Stimulated activated CD4-positive, alpha-beta T cell treated with anti-CD3 and anti-CD28 coated beads, TNF-alpha, amount 100 ng/mL, for 4 hours (primary cell): ENCODE measurements at places on chromosomes 12 and 14.
A peak's percentile ranks its signal among the peaks of the same experiment; 100 is the strongest.

DNA sequence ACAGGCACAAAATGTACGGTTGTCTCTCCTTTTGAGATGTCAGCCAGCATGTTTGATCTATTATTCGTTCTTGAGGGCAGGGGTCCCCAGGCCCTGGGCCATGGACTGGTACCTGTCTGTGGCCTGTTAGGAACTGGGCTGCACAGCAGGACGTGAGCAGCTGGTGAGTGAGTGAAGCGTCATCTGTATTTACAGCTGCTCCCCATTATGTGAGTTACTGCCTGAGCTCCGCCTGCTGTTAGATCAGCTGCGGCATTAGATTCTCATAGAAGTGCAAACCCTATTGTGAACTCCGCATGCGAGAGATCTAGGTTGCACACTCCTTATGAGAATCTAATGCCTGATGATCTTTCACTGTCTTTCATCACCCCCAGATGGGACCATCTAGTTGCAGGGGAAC, 41.4 kb upstream of the SCN8A start:
- no peak for DNase-seq

- DNase-seq: no peak
These were observed 15.0 kb downstream of the OXA1L start for GRCh38 chr14:22781301-22781991.

DNA sequence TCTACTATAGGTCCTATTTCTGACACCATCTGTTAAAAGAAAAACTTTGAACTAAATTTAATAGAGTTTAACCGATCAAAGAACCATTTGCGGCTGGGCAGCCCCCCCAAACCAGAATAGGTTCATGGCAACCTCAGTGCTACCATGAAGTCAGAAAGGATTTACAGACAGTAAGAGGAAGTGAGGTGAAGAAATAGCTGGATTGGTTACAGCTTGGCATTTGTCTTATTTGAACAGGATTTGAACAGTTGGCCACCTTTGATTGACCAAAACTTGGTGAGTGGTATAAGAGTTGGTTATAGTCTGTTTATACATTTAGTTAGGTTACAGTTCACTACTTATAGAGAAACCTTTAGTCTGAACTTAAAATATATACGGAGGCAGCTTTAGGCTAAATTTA, 88.9 kb downstream of the TXNDC16 start:
- no peak for DNase-seq

DNA sequence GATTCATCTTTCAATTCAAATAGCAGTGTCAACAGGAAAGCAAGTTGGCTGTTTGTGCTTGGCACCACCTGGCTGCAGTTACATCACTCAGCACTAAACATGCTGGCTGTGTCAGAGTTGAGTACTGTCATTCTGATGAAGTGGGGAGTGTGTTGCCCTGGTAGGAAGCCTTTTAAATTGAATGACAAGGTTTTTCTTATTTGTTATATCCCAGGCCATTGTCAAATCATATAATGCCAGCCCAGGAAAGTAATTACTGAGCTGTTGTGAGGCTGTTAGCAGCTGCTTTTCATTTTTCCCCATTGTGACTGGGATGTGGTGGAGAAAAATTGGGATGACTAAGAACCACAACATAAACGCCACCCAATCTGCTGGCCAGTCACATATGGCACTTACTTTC, 106.5 kb upstream of the PRKD1 start:
- DNase-seq: no peak

GRCh38 chr12:100207311-100207710, 6.7 kb downstream of the ACTR6 start:
- no peak for DNase-seq

GRCh38 chr12:52971679-52972329, 22.9 kb downstream of the KRT18 start:
- DNase-seq: no peak

DNA sequence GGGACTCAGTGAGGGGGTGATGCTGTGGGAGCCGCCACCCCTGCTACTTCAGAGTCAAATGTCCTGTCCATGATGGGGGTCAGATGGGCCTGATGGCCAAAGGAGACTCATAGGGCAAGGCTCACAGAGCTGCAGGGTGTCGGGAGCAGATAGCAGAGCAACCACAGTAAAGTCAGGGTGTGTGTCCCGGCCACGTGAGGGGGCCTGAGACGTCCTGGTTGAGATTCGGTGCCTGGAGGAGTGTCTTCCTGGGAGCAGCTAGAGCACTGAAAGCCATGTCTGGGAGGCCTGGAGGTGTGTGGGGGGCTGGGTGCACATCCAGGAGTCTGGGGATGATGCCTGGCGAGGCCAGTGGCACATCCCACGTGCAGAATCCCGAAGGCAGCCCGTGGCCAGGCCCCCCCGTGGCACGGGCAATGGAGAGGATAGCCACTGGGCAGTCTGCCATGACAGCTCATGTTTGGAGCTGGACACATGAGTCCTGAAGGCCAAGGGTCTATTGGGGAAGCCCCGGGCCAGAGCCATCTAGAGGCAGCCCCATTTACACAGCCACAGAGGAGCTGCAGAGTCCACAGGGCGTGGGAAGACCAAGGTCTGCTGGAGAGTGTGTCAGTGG, 308.0 kb upstream of the SFSWAP start:
- no peak for DNase-seq

DNA sequence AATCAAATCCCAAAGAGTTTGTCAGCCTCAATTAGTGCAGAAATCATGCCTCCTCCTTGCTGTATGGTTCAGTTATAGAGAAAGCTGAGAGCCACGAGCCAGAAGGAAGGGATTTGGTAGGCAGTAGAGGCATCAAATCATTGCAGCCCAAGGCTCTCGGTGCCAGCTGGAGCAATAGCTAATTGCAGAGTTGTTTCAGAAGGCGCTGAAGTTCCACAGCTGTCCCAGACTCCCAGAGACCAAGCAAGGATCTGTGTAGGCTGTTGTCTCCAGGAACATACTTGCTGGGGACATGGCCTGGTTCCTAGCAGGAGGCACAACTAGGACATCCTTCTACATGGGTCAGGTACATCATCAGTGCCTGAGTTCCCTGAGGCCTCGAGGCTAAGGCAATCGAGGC, 80.4 kb upstream of the WSCD2 start:
- no peak for DNase-seq

DNA sequence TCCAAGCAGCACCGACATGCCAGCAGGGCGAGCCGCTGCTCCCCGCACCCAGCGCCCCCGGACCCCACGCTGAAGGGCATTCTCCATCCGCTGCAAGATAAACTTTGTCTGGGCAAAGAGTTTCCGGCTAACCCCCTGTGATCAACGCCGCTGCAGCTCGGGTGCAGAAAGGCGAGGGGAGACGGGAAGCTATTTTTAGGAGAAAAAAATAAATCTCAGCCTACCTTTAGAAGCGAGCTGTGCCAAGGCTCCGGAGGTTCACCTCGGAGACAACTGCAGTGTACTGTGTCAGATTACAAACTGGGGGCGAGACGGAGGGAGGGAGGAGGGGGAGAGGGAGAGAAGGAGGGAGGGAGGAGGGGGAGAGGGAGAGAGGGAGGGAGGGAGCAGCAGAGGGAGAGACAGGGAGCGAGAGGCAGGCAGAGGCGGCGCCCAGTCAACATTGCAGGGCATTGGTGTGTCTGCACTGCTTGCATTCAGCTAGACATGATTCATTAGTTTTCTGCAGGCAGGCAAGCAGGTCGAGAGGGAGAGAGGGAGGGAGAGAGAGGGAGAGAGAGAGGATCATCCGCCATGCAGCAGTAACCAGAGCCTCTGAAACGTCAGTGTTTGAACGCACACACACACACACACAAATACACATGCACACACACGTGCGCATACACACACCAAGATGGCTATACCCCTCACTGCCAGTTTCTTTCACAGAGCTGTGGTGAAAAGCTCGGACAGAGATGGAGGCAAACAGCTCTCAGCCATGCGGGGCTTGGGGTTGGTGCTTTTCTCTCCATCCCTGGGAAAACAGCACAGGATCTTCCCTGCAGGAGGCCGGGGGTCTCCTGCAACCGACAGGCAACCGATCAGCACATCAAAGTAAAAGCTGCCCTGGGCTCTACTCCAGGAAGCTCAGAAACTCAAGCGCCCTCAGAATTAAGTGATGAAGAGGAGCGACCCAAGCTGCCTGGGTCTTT, at the start of gene RIMBP2:
RIMBP2 (minus strand) TSS at position 302 of the 971 bp plus-strand sequence. CDS start 237,286 bp downstream, outside the sequence.
- DNase-seq: no peak

GRCh38 chr12:111420494-111420893, 14.8 kb downstream of the SH2B3 start:
- DNase-seq: no peak

GRCh38 chr14:97977651-97978261, 1180.6 kb downstream of the VRK1 start:
- DNase-seq: peak; percentile 55

GRCh38 chr14:101873991-101874390, 90.4 kb upstream of the DYNC1H1 start:
- no peak for DNase-seq

DNA sequence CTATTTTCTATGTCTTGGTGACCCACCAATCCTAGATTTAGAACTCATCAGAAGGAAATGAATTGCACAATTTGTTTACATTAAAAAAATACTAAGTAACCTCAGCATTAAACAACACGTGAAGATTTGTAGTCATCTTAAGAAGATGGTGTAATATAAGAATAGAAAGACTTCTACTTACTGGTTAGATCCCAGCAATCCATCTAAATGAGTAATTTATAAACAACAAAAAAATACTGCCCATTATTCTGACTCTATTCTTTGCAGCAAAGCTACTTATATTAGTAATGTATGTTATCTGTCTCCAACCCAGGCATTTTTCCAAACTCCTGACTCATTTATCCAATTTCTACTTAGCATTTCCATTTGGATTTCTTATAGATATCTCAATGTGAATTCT, 67.8 kb downstream of the CD163L1 start:
- no peak for DNase-seq

- peak; percentile 48 for DNase-seq
These were observed 716 bp downstream of the RIOX1 start for GRCh38 chr14:73491256-73492042.

DNA sequence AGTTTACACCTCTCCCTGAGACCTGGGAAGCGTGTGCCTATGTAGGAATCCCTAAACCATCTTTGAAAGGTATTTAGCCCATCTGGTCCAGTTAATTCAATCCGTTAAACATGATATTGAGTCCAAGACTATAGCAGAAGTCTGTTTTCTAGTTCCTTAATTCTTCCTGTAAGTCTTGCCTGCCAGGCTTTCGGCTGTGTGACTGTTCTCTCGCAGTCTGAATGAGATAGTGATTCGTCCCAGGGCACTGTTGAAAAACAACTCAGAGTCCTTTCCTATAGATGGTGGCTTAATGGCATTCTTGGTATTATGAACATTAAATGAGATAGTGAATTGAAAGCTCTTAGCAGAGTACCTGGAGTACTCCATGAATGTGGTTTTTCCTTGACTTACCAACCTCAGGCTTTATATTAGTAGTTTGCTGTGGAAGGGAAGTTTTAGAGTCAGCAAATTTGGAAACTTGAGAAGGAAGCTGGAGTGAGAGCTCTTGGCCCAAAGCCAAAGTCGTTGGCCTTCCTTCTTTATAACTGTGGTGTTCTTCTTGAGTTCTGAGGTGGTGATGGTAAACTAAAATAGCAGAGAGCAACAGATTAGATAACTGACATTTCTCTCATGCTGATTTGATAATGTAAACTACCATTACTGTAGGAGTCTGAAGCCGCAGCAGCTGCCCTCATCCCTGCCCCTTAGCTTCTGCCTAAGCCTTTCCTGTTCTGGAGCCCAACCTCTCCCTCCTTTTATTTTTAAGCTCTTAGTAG, 76.5 kb downstream of the TGFB3 start:
- no peak for DNase-seq

DNA sequence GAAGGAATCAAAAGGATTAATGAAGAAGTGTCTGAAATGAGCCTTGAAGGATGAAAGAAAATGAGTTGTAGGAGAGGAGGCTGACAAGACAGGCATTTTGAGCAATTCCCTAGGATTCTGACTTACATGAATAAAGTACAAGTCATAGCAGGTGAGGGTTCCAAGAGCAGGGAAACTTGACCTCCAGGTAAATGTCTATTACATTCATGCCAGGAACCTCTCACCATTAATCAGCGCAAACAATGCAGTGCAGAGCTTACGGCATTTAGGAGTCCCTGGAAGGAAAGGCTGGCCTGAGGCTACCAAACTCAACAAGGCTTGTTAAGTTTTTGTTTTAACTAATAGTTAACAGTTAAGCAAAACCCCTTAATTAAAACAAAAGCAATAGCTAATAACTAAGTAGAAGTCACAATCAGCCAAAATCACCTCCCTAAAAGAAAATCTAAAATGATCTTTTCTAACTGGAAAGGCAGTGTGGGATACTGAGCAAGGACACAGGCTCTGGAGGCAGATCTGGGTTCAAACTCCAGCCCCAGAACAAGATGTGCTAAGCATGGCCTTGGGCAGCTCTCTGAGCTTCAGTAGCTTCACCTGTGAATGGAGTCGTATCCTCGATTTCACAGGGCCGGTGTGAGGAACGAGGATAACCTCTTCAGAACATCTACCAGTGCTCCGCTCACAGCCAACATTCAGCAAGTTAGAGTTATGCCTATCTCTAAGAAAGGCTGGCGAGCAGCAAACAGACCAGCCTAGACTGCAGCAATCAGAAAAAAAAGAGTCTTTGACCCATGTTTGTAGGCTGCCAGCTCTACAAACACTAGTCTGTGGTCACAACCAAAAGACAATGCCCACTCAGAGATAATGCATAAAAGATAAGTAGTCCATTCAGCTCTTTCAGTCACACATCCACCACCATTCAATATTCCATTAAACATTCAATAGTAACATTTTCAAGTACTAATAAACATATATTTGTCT, 16.9 kb downstream of the PPTC7 start:
- no peak for DNase-seq

GRCh38 chr14:23529016-23529415, 22.5 kb downstream of the ZFHX2 start:
- no peak for DNase-seq
